ENCODE measurements at places on chromosomes 7 and 10. TPM values are rescaled to one million over a fixed set of nuclear protein-coding genes. Genes with fewer than 3 reads are reported as not detected.

DNA sequence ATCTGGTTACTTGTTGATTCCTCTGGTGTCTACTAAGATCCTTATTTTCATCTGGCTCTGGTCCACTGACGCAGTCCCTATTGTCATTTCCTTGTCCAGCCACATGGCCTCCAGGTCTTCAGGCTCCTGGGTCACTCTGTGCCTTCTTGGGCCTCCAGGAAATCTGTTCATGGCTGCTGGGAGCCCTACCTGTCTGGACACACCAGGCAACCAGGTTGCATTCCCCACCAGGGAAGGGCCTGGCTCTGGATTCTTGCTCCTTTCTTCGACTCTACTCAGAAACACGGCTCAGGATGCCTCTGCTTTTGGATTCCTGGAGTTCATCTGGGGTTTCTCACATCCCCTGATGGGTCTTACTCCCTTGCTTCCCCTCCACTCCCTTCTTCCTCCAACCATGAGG is 8.0 kb upstream of the PPIF start:
- H3K36me3 ChIP-seq = no peaks in the 10 kb centered on the region
- DNase-seq = no peak
- H3K4me1 ChIP-seq = peaks cover 14% of the 10 kb centered on the region
- H3K4me3 ChIP-seq = no peak overlapping the region

The STK31 gene
- total RNA-seq = 0.16 TPM

DNA sequence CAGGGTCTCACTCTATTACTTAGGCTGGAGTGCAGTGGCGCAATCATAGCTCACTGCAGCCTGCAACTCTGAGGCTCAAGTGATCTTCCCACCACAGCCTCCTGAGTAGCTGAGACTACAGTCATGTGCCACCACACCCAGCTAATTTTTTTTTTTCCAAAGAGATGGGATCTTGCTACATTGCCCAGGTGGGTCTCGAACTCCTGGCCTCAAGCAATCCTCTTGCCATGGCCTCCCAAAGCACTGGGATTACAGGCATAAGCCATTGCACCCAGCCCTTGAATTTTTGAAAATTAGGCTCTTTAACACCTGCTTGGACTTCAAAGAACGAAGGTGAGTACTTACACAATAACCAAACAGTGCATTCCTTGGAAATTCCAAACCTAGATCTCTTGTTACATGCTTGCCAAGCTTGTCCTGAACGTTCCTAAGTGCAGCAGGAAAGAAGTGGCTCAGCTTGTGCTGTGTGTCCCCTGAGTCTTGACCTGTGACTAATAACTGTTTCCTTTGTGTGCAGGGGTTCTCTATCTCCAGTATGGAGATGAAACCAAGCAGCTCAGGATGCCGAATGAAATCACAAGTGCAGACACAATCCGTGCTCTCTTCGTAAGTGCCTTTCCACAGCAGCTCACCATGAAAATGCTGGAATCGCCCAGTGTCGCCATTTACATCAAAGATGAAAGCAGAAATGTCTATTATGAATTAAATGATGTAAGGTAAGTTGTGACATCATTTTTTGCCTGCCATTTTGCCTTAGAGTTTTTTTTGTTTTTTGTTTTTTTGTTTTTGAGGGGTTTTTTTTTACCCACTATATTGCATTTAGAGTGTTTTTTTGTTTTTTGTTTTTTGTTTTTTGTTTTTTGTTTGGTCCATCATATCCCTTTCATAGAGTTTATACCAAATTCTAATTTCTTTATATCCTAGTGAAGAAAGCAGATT is 223.8 kb downstream of the KIAA1217 start:
- H3K27me3 ChIP-seq = no peaks in the 10 kb centered on the region
- no peak overlapping the region for H3K4me3 ChIP-seq
- no peaks in the 10 kb centered on the region for H3K36me3 ChIP-seq

DNA sequence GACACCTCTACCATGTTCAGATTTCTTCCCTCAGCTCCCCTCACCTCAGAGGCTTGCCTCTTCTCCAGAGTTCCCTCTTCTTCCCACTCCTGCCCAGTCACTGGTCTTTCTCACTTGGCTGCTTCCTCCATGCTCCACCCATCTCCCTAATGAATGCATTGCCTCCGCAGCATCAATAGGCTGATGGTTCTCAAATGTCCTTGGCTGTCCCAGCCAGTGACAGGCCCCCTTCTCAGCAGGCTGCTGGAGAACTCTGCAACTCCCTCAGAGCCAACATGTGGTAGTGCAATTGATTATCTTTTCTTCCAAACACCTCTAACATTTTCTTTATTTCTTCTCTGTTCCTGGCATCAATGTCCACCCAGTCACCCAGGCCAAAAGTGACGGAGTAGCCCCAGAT is 218.2 kb downstream of the RELN start:
- no peaks in the 10 kb centered on the region for H3K36me3 ChIP-seq
- H3K4me3 ChIP-seq = no peak overlapping the region
- no peaks in the 10 kb centered on the region for H3K27me3 ChIP-seq
- H3K4me1 ChIP-seq = no peaks in the 10 kb centered on the region
- no peak for DNase-seq

DNA sequence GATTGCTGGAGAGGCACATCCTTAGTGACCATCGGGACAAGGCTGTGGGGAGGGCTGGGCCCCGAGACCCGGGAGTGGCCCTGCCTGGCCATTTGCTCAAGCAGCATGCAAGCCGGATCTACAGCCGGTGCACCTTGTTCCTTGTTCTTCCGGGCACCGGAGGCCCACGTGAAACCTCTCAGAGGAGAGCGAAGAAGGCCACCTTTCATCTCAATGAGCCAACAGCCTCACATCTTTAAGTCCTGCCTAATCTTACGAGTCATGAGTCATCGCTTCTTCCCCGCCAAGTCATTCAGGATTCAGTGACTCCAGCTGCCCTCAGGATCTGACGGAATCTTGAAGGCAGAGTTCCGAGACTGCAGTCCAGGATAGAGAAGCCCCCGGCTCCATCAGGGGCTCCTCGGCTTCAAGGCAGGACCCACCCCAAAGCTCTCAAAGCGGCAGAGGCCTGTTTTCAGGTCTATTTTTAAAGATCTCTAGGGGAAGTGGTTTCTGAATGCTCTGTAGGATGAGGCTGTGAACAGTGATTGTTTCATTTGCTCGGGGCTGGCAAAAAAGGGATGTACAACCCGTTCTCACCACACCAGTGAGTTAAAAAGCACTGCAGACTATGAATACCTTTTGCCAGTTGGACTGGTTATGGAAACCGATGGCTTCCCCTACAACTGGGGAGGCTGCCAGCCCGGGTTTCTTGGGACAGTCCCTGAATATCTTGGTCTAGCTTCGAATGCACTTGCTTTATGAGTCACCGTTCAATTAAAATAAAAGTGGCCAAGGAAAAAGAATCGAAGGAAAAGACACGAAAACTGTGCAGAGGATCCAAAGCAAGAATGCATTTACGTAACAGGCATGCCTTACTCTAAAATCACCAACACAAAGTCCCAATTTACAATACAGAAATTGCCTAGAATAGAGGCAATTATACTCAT is 57.2 kb upstream of the ECHDC3 start:
- H3K27me3 ChIP-seq = peaks cover 7% of the 10 kb centered on the region
- peak; percentile 77 for DNase-seq
- peak overlapping the region; percentile 82 for H3K4me3 ChIP-seq
- peaks cover 4% of the 10 kb centered on the region for H3K36me3 ChIP-seq

The ABCA13 gene
- 0.45 TPM for total RNA-seq

DNA sequence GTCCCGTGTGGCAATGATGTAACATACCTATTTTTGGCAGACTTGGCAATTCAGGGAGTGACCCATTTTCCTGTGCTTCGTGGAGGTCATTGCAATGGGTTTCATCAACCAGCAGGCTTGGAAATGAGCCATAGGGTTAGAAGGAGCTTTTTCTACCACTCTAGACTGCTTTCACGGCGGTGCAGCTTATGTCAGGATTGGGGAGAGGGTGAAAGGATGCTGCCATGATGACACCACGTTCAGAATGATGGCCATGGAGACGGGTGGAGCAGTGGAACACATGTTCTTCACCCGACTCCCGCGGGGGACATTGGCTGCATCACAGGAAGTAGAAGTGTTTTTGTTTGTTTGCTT is 220.2 kb downstream of the EMX2 start:
- H3K27ac ChIP-seq = no peak overlapping the region
- DNase-seq = no peak
- H3K4me1 ChIP-seq = no peaks in the 10 kb centered on the region
- H3K27me3 ChIP-seq = peaks cover 8% of the 10 kb centered on the region

GRCh38 chr7:40279991-40280390 is 145.2 kb downstream of the SUGCT start:
- no peak for DNase-seq
- peaks cover 3% of the 10 kb centered on the region for H3K4me1 ChIP-seq
- H3K27me3 ChIP-seq = no peaks in the 10 kb centered on the region
- no peak overlapping the region for H3K4me3 ChIP-seq
- H3K36me3 ChIP-seq = no peaks in the 10 kb centered on the region

The AUTS2 gene
- 16.3 TPM for total RNA-seq

- H3K4me1 ChIP-seq = no peaks in the 10 kb centered on the region
- H3K27ac ChIP-seq = no peak overlapping the region
- H3K27me3 ChIP-seq = peaks cover 3% of the 10 kb centered on the region
Observed at GRCh38 chr10:32210306-32211045, 136.5 kb downstream of the EPC1 start.

- H3K36me3 ChIP-seq = no peaks in the 10 kb centered on the region
- no peak overlapping the region for H3K4me3 ChIP-seq
- H3K27me3 ChIP-seq = no peaks in the 10 kb centered on the region
- no peak for DNase-seq
Observed at GRCh38 chr7:115879171-115879570, 151.4 kb downstream of the TFEC start.

- no peak overlapping the region for H3K27ac ChIP-seq
- peaks cover 16% of the 10 kb centered on the region for H3K4me1 ChIP-seq
- no peak overlapping the region for H3K4me3 ChIP-seq
- H3K27me3 ChIP-seq = no peaks in the 10 kb centered on the region
Observed at GRCh38 chr10:287814-288213, 152.6 kb downstream of the ZMYND11 start.

- peaks cover 4% of the 10 kb centered on the region for H3K27me3 ChIP-seq
- no peak overlapping the region for H3K27ac ChIP-seq
- peaks cover 9% of the 10 kb centered on the region for H3K4me1 ChIP-seq
- H3K36me3 ChIP-seq = no peaks in the 10 kb centered on the region
- DNase-seq = no peak
- H3K4me3 ChIP-seq = no peak overlapping the region
Observed at GRCh38 chr7:92231-92674, 100.1 kb upstream of the FAM20C start.

DNA sequence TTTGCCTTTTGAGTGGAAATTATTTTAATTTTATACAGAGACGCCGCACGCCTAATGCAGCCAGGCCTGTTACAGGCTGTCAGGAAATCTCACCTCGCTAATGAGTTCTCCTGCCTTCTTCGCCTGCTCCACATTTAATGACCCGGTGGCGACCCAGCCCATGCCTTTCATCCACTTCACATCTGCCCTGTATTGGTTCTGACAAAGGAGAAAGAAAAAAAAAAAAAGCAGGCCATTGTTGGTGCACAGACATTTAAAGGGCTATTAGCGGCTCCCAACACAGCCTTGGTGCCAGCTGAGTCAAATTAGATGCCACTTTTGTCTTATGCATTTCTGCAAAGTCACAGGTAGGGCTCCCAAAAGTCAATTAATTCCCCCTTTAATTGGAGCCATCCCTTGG is 43.3 kb downstream of the NRAP start:
- H3K27ac ChIP-seq = no peak overlapping the region
- no peaks in the 10 kb centered on the region for H3K4me1 ChIP-seq
- H3K27me3 ChIP-seq = peaks cover 32% of the 10 kb centered on the region
- no peak overlapping the region for H3K4me3 ChIP-seq
- no peaks in the 10 kb centered on the region for H3K36me3 ChIP-seq

The BAIAP2L1 gene
- total RNA-seq = 0.89 TPM
